ENCODE measurements at places on chromosomes 4 and X.
A peak's percentile ranks its signal among the peaks of the same experiment; 100 is the strongest.

DNA sequence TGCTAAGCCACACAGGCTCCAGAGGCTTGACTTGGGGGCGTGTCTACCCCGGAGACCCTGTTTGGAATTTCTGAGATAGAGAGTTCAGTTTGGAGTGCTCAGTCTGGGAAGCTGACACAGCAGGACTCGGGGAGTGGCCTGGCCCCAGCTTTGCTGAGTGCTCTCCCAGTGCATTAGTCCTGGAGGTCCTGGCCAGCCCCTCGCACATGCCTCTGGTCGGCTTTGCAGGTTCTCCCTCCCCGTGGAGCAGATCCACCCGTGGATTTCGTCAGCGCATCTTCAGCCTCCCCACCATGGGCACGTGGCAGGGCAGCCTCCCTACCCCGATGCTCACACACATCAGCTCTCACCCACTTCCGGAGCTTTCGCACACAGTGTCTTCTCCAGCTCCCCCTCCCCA, 65.2 kb downstream of the PSAPL1 start:
- no peaks in the 10 kb centered on the region for H3K36me3 ChIP-seq
- H3K4me3 ChIP-seq: no peak overlapping the region
- no peaks in the 10 kb centered on the region for H3K4me1 ChIP-seq
- no peak for DNase-seq
- no peaks in the 10 kb centered on the region for H3K27me3 ChIP-seq
- no peak overlapping the region for H3K27ac ChIP-seq

- H3K4me3 ChIP-seq: no peak overlapping the region
- no peaks in the 10 kb centered on the region for H3K4me1 ChIP-seq
- H3K27ac ChIP-seq: no peak overlapping the region
- H3K27me3 ChIP-seq: no peaks in the 10 kb centered on the region
- H3K36me3 ChIP-seq: no peaks in the 10 kb centered on the region
Measured at GRCh38 chr4:5927747-5928146, 34.9 kb upstream of the CRMP1 start.

- no peak for DNase-seq
- H3K4me3 ChIP-seq: no peak overlapping the region
- no peaks in the 10 kb centered on the region for H3K4me1 ChIP-seq
- H3K27me3 ChIP-seq: no peaks in the 10 kb centered on the region
Measured at GRCh38 chrX:151982222-151982621, 7.7 kb upstream of the GABRE start.

DNA sequence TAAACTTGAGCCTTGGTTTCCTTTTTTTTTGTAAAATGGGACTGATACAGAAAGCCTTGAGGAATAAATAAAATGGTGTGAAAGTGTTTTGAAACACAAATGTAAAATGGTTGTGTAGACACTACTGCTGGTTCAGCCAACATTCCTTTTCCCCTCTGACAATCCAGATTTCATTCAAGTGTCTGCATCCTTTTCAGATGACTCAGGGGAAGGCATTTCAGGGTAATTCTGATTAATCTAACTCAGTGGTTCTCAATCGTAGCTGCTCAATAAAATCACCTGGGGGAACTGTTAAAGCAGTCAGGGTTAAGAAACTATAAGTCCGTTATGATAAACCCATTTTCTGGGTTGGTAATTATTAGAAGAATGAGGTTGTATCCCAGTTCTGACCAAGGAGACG, 4.6 kb downstream of the ARHGAP10 start:
- no peak for DNase-seq
- no peaks in the 10 kb centered on the region for H3K36me3 ChIP-seq
- H3K27me3 ChIP-seq: no peaks in the 10 kb centered on the region

DNA sequence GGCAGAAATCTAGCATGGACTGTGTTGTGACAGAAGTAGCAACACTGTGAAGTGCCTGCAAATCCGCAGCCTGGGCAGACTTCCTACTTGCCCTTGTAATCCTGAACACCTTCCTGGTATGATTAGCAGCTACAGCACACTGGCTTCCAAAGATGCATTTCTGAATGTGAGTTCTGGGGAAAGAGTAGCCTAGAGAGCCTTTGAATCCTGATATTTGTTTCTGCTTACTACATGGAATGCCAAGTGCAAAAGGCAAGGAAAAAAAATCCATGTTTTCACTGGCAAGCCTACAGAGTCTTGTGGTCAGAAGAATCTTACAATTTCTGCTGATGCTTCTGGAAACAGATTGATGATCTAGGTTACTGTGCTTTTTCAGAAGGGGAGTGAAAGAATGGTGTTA, 223.7 kb downstream of the COL25A1 start:
- no peak overlapping the region for H3K4me3 ChIP-seq
- no peak for DNase-seq
- H3K36me3 ChIP-seq: no peaks in the 10 kb centered on the region
- no peak overlapping the region for H3K27ac ChIP-seq
- no peaks in the 10 kb centered on the region for H3K4me1 ChIP-seq

- no peak overlapping the region for H3K4me3 ChIP-seq
- no peaks in the 10 kb centered on the region for H3K27me3 ChIP-seq
- H3K4me1 ChIP-seq: no peaks in the 10 kb centered on the region
- no peaks in the 10 kb centered on the region for H3K36me3 ChIP-seq
- DNase-seq: no peak
Measured at GRCh38 chr4:183996868-183997267, 91.8 kb downstream of the STOX2 start.

DNA sequence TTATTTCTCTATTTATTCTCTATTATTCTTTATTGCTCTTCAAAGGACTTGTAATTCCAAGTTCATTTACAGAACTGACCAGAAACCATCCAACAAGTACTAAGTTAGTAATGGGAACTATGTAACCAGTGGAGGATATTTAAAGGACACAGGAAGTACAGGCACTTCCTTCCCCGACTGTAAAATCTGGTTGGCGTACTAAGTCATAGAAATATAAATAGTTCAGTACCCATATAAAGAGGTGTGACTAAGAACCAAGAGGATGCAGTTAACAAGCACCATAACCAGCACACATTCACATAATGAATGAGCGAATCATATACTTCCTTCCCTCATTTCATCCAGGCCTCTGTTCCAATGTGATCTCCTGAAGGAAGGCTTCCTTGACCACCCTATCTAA, 3.6 kb upstream of the EIF4E start:
- no peaks in the 10 kb centered on the region for H3K27me3 ChIP-seq
- H3K27ac ChIP-seq: no peak overlapping the region
- H3K4me3 ChIP-seq: no peak overlapping the region
- H3K36me3 ChIP-seq: no peaks in the 10 kb centered on the region

GRCh38 chr4:141045848-141046247, 87.4 kb downstream of the RNF150 start:
- no peaks in the 10 kb centered on the region for H3K27me3 ChIP-seq
- no peak overlapping the region for H3K27ac ChIP-seq
- H3K36me3 ChIP-seq: no peaks in the 10 kb centered on the region
- H3K4me1 ChIP-seq: no peaks in the 10 kb centered on the region
- DNase-seq: no peak
- no peak overlapping the region for H3K4me3 ChIP-seq

DNA sequence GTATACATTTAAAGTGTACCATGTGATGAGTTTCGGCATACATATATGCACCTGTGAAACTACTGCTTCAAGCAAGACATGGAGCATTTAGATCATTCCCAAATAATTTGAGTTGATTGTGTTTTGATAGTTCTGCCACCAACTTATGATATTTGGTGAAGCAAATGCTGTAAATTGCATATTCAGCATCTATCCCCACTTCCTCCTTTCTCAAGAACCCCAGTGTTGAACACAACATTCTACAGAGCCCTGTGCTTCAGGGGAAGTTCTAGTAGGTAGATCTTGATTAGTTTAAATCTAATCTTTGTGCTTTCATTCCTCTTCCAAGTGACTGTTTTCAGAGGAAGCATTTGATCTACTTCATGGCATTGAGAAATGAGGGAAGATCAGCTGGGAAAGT, 5.4 kb upstream of the SHROOM3 start:
- H3K4me3 ChIP-seq: no peak overlapping the region
- no peak overlapping the region for H3K27ac ChIP-seq
- H3K36me3 ChIP-seq: no peaks in the 10 kb centered on the region
- H3K27me3 ChIP-seq: no peaks in the 10 kb centered on the region

GRCh38 chr4:113025416-113025815, 24.0 kb upstream of the ANK2 start:
- no peak overlapping the region for H3K27ac ChIP-seq
- H3K36me3 ChIP-seq: no peaks in the 10 kb centered on the region
- no peak overlapping the region for H3K4me3 ChIP-seq
- no peak for DNase-seq
- no peaks in the 10 kb centered on the region for H3K4me1 ChIP-seq
- no peaks in the 10 kb centered on the region for H3K27me3 ChIP-seq

DNA sequence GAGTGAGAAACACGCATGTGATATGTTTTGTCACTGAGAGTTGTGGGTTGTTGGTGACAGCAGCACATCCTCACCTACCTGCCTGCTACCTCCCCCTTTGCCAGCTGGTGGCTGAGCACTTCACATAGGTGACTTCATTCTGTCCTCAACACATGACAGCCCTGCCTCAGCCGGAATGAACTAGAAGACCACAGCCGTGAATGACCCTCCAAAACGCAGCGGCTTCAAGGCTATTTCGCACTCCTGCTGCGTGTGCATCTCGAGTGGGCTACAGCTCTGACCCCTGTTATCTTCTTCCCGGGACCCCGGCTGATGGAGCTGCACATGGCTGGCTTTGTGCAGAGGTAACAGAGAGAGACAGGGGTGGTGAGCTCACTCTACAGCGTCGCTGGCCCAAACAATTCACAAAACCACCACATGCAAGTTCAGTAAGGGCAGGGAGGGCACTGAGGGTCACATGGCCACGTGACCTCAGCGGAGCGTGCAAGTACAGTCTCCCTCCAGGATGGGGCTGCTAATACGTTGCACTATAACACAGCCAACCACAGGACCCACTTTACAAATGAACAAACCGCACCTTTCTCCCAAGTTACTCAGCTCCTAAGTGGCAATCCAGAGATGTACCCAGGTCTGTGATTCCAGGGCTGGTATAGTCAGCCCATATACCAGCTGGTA, 6.3 kb upstream of the PPP2R2C start:
- DNase-seq: no peak
- H3K27me3 ChIP-seq: no peaks in the 10 kb centered on the region
- no peak overlapping the region for H3K4me3 ChIP-seq
- H3K36me3 ChIP-seq: no peaks in the 10 kb centered on the region
- no peaks in the 10 kb centered on the region for H3K4me1 ChIP-seq

GRCh38 chrX:71996826-71997225, 86.2 kb downstream of the NHSL2 start:
- DNase-seq: no peak
- H3K4me3 ChIP-seq: no peak overlapping the region
- no peaks in the 10 kb centered on the region for H3K4me1 ChIP-seq
- H3K27ac ChIP-seq: no peak overlapping the region

DNA sequence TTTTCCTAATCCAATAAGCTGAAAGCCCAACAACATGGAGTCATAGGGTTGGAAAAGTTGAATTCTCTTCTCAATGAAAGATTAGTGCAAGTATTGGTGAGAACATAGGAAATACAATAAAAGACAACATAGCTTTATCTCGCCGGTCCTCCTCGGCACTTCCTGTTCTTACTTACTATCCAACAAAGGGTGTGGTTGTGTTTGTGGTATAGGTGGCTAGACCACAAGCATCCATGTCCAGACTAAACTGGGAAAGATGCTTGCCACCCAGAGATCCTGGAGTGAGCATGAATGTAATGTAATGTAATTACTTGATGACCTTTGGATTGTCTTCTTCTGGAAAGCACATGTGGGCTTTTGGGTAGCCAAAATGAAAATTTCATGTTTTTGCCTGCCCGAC, 223.8 kb downstream of the CPE start:
- no peaks in the 10 kb centered on the region for H3K27me3 ChIP-seq
- DNase-seq: no peak
- H3K27ac ChIP-seq: no peak overlapping the region
- no peaks in the 10 kb centered on the region for H3K4me1 ChIP-seq
- H3K4me3 ChIP-seq: no peak overlapping the region

DNA sequence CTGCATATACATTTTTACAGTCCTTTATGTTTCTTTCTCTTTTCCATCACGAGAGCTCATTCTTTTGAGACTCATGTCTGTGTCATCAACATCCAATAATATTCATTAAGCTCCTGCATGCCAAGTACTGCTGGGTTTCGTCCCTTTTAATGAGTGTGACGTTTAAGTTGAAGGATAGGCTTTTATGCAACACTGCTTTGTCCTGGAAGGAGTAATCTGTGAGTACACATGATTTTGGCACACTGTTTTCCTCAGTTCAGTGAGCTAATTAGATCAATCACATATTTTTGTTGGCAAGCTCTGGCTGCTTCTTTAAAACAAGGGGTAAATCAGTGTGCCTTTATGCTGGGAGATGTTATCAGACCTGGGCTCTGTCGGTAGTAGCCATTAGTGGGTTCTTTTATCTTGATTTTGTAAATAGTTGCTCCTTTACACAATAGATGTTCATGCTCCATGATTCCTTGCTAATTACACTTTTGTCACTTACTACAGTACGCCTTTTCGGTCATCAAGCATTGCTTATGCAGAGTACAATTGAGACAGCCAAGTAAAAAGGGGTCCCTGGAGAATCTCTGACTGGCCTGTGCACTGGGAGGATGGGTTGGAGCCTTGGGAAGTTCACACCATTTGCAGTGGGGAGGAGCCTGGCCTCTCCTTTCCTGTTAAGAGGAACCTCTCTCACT, 132.6 kb downstream of the FHIP1A start:
- no peak overlapping the region for H3K27ac ChIP-seq
- H3K36me3 ChIP-seq: no peaks in the 10 kb centered on the region
- no peaks in the 10 kb centered on the region for H3K27me3 ChIP-seq
- peak; percentile 81 for DNase-seq

DNA sequence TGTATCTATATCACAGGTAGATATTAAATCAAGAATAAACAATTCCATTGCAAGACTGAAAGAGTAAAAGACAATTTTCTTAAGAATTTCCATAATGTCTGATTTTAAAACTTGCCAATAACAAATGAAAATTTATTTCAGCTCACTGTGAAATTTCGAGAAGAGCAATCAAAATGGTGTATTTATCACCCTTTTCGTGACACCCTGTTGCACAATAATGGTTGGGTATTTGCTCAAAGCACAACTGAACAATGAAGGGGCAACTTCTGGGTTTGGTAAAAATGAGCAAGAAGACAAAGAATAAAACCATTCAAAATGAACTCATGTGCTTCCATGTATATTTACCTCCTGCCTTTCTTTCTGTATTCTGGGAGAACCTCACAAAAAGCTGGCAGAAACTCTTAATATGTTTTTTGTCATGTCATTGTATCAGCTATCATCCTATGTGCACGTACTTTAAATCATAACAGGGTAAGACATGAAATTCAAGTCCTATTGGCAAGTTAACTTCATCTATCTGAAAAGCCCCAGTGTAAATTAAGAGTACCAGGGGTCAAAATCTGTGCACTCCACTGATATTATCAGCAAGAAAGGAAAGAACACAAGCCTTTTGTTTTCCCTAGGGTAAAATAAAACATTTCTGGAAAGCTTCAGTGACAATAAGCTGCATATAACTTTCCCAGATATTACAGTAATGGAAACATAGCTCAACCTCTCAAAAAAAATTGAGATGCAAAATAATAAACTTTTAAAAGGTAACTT, 126.9 kb upstream of the CBR4 start:
- no peak overlapping the region for H3K4me3 ChIP-seq
- H3K4me1 ChIP-seq: no peaks in the 10 kb centered on the region
- no peak overlapping the region for H3K27ac ChIP-seq
- no peak for DNase-seq
- H3K27me3 ChIP-seq: no peaks in the 10 kb centered on the region

GRCh38 chrX:19373351-19373891, 29.7 kb downstream of the PDHA1 start:
- DNase-seq: no peak
- no peak overlapping the region for H3K4me3 ChIP-seq
- no peaks in the 10 kb centered on the region for H3K36me3 ChIP-seq
- H3K27ac ChIP-seq: no peak overlapping the region
- no peaks in the 10 kb centered on the region for H3K27me3 ChIP-seq
- H3K4me1 ChIP-seq: no peaks in the 10 kb centered on the region
